Activated naive CD4-positive, alpha-beta T cell treated with anti-CD3 and anti-CD28 coated beads for 36 hours (primary cell): ENCODE measurements at places on chromosomes 4 and X. TPM values are rescaled to one million over a fixed set of nuclear protein-coding genes. Genes with fewer than 3 reads are reported as not detected.

BGN gene
- total RNA-seq = not detected

PDE5A gene
- 0.44 TPM for total RNA-seq

LUZP4 gene
- total RNA-seq = not detected

POU3F4 gene
- not detected for total RNA-seq

TCEAL7 gene
- not detected for total RNA-seq

CXCL13 gene
- 0.62 TPM for total RNA-seq

IL21 gene
- 49.9 TPM for total RNA-seq

CFI gene
- total RNA-seq = not detected

RS1 gene
- total RNA-seq = not detected

GIMD1 gene
- not detected for total RNA-seq

DNA sequence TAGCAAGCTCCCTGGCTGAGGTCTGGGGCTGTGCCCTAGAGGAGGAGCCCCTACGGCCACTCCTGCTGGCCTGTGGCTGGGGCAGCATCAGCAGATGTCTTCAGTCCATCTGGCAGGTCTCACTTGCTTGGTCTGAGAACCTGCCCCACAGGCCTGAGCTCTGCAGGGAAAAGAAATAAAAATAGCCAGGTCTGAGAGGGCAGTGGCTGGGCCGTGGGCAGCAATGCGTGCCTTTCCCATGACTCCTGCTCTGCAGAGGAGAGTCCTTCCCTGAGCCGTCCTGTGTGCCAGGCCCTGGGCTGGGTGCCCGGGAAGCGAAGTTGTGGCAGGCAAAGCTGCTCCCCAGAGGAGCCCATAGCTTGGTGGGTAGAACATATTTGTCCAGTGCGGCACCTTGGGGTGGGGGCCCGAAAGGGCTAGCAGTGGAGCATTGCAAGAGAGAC is 11.3 kb upstream of the KIAA0232 start:
- no peaks in the 10 kb centered on the region for H3K27me3 ChIP-seq
- DNase-seq = no peak
- no peaks in the 10 kb centered on the region for H3K36me3 ChIP-seq
- peaks cover 27% of the 10 kb centered on the region for H3K4me1 ChIP-seq
- no peak overlapping the region for H3K27ac ChIP-seq
- no peak overlapping the region for H3K4me3 ChIP-seq

DNA sequence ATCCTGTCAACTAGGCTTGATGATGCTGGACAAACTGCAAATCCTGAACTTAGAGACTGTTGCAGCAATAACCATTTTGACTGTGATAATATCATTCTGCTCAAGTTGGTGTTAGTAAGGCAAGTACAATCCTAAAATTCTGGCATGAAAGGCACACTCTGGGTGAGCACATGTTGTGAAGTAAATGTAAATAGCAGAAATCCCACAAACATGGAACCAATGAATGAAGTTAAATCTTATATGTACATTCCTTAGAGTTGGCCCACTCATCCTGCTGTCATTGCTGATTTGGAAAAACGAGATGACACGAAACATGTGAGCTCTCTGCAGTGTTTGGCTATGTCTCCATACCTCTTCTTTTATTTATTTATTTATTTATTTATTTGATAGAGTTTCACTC is 21.0 kb downstream of the RBM47 start:
- peaks cover 4% of the 10 kb centered on the region for H3K4me1 ChIP-seq
- no peaks in the 10 kb centered on the region for H3K36me3 ChIP-seq

GRCh38 chrX:11412715-11413623 is 119.8 kb downstream of the AMELX start:
- H3K36me3 ChIP-seq = no peaks in the 10 kb centered on the region
- H3K27ac ChIP-seq = no peak overlapping the region
- no peaks in the 10 kb centered on the region for H3K4me1 ChIP-seq
- DNase-seq = no peak

DNA sequence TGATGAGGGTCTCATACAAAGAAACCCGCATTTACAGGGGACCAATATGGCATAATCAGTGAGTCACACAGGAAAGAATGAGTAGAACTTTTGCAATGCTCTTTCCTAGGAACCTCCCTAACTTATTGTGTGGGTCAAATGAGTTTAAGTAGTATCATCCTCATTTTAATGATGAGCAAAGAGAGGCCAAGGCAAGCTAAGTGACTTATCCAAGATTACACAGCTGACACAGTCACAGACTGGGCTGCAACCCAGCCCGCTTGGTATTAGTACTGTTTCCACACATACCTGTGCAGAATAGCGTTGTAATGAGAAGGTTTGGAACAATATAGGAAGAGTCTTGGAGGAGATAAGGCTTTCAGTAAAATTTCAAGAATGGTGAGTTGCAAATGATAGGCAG is 91.0 kb upstream of the PPP1R2C start:
- H3K4me1 ChIP-seq = peaks cover 13% of the 10 kb centered on the region
- DNase-seq = no peak
- H3K27me3 ChIP-seq = no peaks in the 10 kb centered on the region
- H3K36me3 ChIP-seq = no peaks in the 10 kb centered on the region
- no peak overlapping the region for H3K4me3 ChIP-seq
- no peak overlapping the region for H3K27ac ChIP-seq

DNA sequence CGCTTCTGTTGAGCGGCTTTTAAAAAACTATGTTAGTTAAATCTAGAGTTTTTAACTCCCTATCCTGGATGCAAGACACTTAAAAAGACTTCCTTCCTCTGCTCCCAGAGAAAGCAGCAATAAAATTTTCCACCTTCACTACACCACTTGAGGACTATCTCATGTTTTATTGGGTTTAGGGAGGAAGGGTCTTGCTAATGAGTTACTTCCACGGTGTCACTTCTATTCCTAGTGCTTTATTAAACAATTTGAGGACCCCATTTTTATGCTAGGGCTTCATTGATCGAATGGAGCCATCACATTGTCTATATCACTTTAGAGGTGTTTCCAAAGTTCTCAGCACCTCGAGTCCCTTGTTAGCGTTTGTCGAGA is 3.7 kb upstream of the STIM2 start:
- peaks cover 12% of the 10 kb centered on the region for H3K36me3 ChIP-seq
- peak overlapping the region; percentile 90 for H3K4me3 ChIP-seq
- no peaks in the 10 kb centered on the region for H3K27me3 ChIP-seq
- no peak for DNase-seq
- peaks cover 18% of the 10 kb centered on the region for H3K4me1 ChIP-seq
- peak overlapping the region; percentile 87 for H3K27ac ChIP-seq

DNA sequence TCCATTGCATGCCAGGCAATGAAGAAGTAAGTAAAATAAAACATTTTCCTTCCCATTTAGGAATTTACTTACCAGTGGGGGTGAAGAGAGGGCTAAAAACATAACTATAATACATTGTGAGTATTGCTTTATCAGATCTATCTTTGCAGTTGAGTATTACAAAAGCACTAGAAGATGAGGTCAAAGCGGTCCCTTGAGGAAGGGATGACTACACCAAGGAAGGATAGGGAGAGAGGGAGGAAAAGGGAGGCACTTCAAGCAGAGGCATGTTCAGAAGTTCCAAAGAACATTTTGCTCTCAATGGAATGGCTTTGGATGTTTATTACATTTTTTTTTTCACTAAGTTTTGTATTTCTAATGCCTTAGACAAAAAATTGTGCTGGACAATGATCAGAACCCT is 127.8 kb downstream of the TET2 start:
- no peaks in the 10 kb centered on the region for H3K27me3 ChIP-seq
- DNase-seq = no peak
- peaks cover 60% of the 10 kb centered on the region for H3K36me3 ChIP-seq
- peak overlapping the region; percentile 64 for H3K27ac ChIP-seq
- H3K4me1 ChIP-seq = peaks cover 43% of the 10 kb centered on the region

GRCh38 chr4:1040344-1041146 is 29.1 kb downstream of the FGFRL1 start:
- H3K27me3 ChIP-seq = peaks cover 7% of the 10 kb centered on the region
- no peaks in the 10 kb centered on the region for H3K36me3 ChIP-seq
- no peak overlapping the region for H3K27ac ChIP-seq
- H3K4me1 ChIP-seq = peaks cover 2% of the 10 kb centered on the region

DNA sequence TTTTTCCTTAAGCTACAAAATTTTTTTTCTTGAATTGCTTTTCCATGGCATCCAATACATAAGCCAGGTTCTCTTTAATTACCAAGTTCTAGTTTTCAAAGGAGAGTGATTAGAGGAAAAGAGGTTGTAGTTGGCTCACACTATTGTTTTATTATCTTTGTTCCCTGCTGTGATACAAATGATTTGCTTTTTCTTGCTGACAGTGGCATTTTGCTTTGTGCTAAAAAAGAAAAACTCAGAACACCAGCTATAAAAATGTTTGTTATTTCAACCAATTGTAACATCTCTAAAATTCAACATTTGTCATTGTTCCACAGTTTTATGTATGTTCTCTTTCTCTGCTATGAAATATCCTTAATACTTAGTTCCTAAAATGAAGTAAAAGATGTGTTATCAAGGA is 1817.2 kb downstream of the STIM2 start:
- no peak overlapping the region for H3K27ac ChIP-seq
- no peaks in the 10 kb centered on the region for H3K36me3 ChIP-seq
- H3K27me3 ChIP-seq = no peaks in the 10 kb centered on the region
- no peaks in the 10 kb centered on the region for H3K4me1 ChIP-seq

GRCh38 chr4:41060352-41061334 is 153.7 kb downstream of the APBB2 start:
- no peak overlapping the region for H3K4me3 ChIP-seq
- no peak overlapping the region for H3K27ac ChIP-seq
- DNase-seq = no peak
- H3K27me3 ChIP-seq = peaks cover 3% of the 10 kb centered on the region
- no peaks in the 10 kb centered on the region for H3K36me3 ChIP-seq

- DNase-seq = no peak
- no peaks in the 10 kb centered on the region for H3K4me1 ChIP-seq
- no peaks in the 10 kb centered on the region for H3K27me3 ChIP-seq
- H3K4me3 ChIP-seq = no peak overlapping the region
- no peaks in the 10 kb centered on the region for H3K36me3 ChIP-seq
Observed at GRCh38 chr4:62344474-62344873, 1144.3 kb downstream of the ADGRL3 start.

DNA sequence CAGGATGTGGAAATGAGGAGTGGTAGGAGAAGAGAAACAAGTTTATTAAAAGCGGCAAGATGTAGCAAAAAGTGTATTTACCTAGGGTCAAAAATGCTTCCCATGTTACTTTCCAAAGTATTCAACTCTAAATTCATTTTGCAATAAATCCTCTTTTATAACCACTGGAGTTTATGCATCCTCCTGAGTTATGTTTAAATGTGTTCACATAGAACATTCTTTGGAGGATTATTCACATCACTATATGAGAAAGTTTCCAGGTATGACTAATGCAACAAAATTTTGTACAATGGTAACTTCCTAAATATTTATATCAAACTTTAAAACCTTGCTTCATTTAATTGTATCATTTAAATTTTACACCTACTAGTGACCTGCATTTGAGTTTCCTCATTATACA is 870.6 kb upstream of the SLIT2 start:
- no peak overlapping the region for H3K27ac ChIP-seq
- H3K4me3 ChIP-seq = no peak overlapping the region

- peak; percentile 9 for DNase-seq
- H3K4me3 ChIP-seq = no peak overlapping the region
- H3K36me3 ChIP-seq = no peaks in the 10 kb centered on the region
- no peaks in the 10 kb centered on the region for H3K4me1 ChIP-seq
Observed at GRCh38 chrX:152915541-152916241, 17.8 kb downstream of the ZNF185 start.

GRCh38 chr4:88730811-88731210 is 33.2 kb upstream of the NAP1L5 start:
- no peaks in the 10 kb centered on the region for H3K4me1 ChIP-seq
- H3K4me3 ChIP-seq = no peak overlapping the region
- peaks cover 1% of the 10 kb centered on the region for H3K36me3 ChIP-seq
- no peaks in the 10 kb centered on the region for H3K27me3 ChIP-seq

DNA sequence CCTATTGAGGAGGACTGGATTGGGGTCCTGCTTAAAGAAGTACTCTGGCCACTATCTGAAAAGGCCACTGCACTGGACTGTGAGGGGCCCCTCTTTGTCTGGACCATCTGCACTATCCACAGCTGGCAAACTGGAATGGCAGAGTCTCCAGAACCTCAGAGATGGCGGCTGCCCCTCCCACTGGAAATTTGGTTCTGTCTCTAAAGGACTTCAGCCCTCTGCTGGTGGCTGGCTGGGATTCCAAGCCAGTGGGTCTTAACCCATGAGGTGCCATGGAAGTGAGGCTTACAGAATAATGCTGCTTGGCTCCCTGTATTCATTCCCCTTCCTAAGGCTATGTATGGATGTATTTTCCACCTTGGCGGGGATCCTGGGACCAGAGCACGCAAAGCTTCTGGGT is 41.6 kb upstream of the CYLC1 start:
- no peak for DNase-seq
- no peaks in the 10 kb centered on the region for H3K36me3 ChIP-seq
- H3K4me1 ChIP-seq = no peaks in the 10 kb centered on the region
- no peak overlapping the region for H3K27ac ChIP-seq

- no peak overlapping the region for H3K4me3 ChIP-seq
- no peaks in the 10 kb centered on the region for H3K4me1 ChIP-seq
- no peaks in the 10 kb centered on the region for H3K27me3 ChIP-seq
Observed at GRCh38 chr4:155809835-155810234, 51.0 kb downstream of the GUCY1B1 start.

DNA sequence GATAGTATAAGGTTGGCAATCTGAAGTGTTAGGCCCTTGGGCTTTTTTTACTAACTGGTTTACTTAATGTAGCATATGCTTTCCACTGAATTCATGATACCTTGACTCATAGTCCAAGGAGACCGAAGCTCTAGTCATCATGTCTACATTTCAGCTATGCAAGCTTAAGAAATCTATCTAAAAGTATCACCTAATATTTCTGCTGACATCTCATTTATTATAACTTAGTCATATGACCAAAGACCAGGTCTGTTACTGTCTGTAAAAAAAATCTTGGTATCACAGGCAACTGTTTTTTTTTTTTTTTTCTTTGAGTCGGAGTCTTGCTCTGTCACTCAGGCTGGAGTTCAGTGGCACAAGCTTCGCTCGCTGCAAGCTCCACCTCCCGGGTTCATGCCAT is 814.0 kb upstream of the NDST4 start:
- no peak overlapping the region for H3K27ac ChIP-seq
- no peaks in the 10 kb centered on the region for H3K36me3 ChIP-seq
- DNase-seq = no peak
- H3K27me3 ChIP-seq = no peaks in the 10 kb centered on the region

DNA sequence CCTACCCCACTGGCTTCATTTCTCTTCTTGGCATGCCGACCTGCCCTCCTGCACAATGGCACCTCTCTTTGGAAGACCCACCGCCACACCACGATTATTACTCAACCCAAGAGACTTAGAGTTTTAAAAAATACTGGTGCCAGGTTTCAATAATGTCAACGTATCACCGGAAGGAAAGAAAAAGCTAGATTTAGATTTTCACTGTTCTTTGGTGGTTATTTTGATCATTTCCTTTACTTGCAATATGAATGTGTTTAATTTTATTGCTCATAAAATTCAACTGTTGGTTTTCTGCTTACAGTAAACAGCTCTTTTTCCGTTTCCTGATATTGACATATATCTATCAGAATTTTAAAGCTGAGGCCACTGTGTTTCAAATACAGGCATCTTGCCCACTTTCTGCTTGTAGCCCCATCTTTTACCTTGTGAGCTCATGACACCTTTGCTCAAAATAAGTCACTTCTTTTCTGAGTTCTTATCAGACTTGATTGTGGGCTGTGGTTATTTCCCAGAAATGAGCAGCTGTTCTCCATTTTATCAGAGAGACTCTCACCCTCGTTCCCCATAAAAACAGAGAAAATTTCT is 439.1 kb downstream of the INPP4B start:
- peaks cover 57% of the 10 kb centered on the region for H3K4me1 ChIP-seq
- H3K27me3 ChIP-seq = no peaks in the 10 kb centered on the region
- H3K4me3 ChIP-seq = peak overlapping the region; percentile 99
- H3K36me3 ChIP-seq = peaks cover 10% of the 10 kb centered on the region
- DNase-seq = peak; percentile 66
- peak overlapping the region; percentile 100 for H3K27ac ChIP-seq

GRCh38 chr4:31458813-31459212 is 738.6 kb downstream of the PCDH7 start:
- no peak overlapping the region for H3K4me3 ChIP-seq
- no peaks in the 10 kb centered on the region for H3K36me3 ChIP-seq
- no peak for DNase-seq
- no peaks in the 10 kb centered on the region for H3K27me3 ChIP-seq
